RPMI8226 (cell line): ENCODE measurements at places on chromosomes 1 and 21.

GRCh38 chr1:171345536-171345935 lies 31.6 kb downstream of the FMO4 start:
- no peak for DNase-seq

GRCh38 chr1:206696812-206697585 lies 12.3 kb downstream of the MAPKAPK2 start:
- DNase-seq: peak; percentile 47

DNA sequence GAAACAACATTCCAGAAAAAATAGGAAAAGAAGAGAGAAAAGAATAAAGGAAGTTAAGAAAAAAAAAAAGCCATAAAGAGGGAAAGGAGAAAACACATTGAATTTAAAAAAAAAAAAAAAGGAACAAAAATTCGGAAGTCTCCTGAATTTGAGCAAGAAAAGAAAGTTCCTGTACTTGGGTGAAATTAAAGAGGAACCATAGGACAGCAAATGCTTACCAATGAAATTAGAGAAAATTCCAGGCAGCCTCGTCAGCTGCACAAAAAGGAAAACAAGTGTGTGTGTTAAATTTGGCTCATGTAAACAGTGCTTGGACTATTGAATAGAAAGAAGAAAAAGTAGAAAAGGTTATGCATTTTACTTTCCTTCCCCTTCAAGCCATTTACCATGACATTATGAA lies 4.9 kb downstream of the IL12RB2 start:
- DNase-seq: no peak

GRCh38 chr1:208634346-208635140 lies 390.4 kb upstream of the PLXNA2 start:
- DNase-seq: no peak

DNA sequence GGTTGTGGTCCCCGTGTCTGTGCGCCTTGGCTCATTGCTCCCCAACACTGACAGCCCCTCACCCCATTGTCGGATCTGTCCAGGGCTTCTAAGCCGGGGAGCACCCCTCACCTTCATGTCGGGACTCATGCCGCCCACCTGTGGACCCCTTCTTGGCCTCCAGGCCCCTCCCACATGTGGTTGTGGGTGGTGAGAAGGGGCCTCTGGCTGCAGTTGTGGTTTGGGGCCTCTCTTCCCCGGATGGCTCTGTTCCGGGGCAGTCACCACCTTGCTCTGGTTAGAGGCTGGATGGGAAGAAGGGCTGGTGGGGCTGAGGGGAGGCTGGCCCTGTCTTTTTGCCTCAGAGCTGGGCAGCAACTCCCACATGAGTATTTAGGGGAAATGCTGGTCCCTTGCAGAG lies 158.6 kb upstream of the C1orf174 start:
- DNase-seq: no peak

DNA sequence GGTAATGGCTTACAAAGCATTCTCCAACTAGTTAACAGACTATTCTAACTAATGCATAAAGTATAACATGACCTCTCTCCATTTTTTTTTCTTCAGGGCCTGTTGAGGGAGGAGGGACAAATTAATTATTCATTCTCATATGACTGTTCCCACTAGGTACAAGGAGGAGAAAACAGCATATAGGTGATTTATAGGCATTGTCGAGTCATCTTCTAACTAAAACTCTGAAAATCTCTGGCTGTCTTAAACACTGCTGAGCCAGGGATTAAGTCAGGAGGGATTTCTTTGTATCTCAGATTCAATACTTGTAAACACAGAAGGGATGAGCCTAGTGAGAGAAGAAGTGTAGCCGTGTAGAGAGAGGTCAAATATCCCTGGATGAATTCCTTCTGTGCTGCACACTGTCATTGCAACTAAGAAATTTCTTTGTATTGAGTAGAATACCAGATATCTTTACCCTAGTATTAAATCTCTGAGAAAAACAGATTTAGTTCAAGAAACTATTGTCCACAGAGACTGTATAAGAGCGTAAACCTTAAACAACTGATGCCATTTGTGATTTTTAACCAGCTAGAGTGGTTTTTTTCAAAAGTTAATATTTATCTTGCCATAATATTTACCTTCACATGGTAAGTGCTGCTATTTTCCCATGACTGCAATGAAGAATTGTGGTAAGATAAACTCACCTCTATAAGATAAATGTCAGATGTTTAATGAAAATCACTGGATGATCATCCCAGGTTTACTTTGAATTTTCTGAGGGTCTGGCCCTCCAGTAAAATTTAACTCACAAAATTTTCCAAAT lies 465.3 kb downstream of the RWDD3 start:
- no peak for DNase-seq

DNA sequence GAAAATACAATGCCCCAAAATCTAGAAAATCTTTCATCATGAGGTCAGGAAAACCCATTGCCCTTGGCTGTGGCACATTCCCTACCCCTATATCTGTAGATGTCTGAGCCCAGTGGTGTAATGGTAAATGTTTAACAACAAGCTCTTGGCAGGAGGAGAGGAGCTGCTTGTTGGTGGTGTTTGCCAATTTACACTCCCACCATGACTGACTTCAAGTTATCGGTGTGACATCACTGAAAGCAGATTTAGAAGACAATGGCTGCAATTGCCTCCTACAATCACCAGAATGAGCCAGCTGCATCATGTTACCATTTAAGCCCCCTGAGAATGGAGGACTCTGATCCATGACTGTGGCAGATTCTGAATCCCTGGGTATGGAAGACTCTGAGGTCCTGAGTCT lies 70.9 kb downstream of the SDC3 start:
- DNase-seq: no peak

DNA sequence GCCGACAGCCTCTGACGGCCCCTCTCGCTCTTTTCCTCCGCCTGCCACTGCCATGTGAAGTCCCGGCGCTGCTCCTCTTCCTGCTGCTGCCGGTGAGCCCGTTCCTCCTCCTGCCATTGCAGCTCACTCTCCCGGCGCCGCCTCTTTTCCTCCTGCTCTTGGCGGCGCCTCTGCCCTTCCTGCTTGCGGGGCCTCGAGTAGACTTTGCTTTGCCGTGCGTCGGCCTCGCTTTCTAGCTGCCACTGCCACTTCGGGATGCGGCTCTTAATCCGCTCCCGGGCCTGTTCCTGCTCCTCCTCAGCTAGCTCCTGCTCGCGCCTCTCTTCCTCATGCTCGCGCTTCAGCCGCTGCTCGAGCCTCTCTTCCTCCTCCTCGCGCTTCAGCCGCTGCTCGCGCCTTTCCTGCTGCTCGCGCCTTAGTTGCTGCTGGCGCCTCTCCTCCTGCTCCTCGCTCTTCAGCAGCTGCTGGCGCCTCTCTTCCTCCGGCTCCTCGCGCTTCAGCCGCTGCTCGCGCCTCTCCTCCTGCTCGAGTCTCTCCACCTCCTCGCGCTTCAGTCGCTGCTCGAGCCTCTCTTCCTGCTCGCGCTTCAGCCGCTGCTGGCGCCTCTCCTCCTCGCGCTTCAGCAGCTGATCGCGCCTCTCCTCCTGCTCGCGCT lies 4.3 kb downstream of the TCHH start:
- DNase-seq: peak; percentile 68

- no peak for DNase-seq
Measured at GRCh38 chr1:1969505-1969900, 34.1 kb downstream of the CFAP74 start.

- DNase-seq: no peak
Measured at GRCh38 chr1:183147735-183148134, 38.3 kb upstream of the LAMC2 start.

- DNase-seq: no peak
Measured at GRCh38 chr21:27813750-27814149, 846.9 kb upstream of the ADAMTS5 start.

DNA sequence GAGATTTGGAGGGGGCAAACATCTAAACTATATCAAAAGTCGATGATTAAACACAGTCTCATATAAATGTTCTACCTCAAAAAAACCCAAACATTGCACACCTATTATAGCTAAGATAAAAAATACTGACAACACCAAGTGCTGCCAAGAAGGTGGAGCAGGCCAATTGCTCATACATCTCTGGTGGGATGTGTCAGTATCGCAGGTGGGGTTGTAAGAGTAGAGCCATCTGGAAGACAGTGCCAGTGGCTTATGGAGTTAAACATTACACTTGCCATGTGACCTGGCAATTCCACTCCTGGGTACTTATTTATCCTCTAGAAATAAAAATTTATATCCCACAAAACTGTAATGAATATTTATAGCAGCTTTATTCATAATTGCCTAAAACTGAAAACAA lies 213.4 kb downstream of the DISC1 start:
- DNase-seq: no peak

- DNase-seq: no peak
Measured at GRCh38 chr1:12441414-12442105, 176.4 kb downstream of the DHRS3 start.

DNA sequence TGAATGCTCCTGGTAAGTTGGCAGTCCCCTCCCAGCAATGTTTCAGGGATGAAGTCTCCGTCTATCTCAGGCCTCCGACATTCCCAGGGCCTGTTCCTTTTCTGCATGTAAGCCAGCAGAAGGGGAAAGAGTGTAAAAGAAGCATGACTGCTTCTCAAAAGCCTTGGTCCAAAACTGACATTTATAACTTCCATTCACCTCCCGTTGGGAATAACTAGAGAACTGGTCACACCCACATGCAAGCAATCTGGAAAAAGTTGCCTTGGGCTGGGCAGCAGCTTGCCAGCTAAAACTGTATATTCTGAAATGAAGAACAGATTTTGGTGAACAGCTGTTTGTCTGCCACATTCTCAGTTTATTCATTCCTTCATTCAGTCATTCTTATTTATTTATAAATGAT lies 24.2 kb upstream of the NPL start:
- no peak for DNase-seq

- no peak for DNase-seq
Measured at GRCh38 chr1:245256528-245256927, 101.7 kb downstream of the KIF26B start.

DNA sequence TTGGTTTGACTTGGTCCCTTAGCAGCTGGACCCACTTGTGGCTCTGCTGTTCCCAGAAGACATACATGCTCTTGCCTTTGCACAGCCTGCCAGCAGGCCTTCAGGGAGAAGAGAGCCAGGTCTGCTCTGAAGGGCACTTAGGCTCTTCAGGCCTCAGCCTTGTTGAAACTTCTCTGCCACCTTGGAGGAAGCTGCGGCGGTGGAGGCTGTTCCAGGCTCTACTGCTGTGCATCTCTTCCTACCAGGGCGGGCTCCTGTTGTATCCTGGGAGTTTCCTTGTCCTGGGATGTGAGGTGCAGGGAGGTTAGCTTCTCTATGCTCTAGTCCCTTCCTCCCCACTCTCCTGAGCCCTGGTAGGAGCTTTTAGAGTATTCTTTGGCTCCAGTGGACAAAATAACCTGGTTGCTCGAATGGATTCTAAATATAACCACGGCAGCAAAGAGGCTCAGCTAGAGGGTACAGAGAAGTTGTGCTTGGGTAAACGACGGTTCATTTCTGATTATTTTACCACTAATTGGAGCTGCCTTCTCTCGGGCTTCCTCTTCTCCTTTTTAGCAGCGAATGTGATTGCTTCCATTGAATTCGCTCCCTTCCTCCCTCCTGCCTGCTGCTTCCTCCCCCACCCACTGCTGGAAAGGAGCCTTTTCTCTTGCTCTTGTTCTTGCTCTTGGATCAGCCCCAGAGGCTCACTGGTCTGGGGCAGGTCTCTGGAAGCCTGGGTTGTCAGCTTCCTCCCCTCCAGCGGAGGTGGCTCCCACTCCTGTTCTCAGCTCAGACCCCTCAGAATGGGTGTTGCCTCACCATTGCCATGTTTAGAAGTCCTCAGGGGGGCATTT lies 126.6 kb upstream of the CACNA1E start:
- no peak for DNase-seq

GRCh38 chr1:219304227-219305226 lies 130.8 kb downstream of the LYPLAL1 start:
- DNase-seq: no peak

- no peak for DNase-seq
Measured at GRCh38 chr1:208105756-208106155, 138.4 kb downstream of the PLXNA2 start.

GRCh38 chr1:31762726-31763670 lies 1.1 kb downstream of the ADGRB2 start:
- DNase-seq: peak; percentile 93

- DNase-seq: no peak
Measured at GRCh38 chr1:112247961-112248360, 148.1 kb upstream of the CTTNBP2NL start.

- DNase-seq: no peak
Measured at GRCh38 chr21:44994695-44995342, 55.0 kb downstream of the SLX9 start.

DNA sequence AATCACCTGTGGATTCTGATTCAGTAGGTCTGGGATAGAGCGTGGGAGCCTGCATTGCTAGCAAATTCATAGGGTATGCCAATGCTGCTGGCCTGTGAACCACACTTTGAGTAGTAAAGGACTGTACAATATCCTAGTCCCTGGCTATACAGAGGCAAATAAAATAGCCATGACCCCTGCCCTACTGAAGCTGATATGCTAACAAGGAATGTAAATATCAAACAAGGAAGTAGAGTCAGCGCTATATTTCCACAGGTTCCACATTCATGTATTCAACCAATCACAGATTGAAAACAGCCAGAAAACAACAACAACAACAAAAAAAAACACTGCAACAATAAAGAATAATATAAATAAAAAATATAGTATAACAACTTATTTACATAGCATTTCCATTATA lies 77.8 kb downstream of the TM2D1 start:
- no peak for DNase-seq

- DNase-seq: no peak
Measured at GRCh38 chr21:16085421-16085820, 355.6 kb downstream of the USP25 start.

DNA sequence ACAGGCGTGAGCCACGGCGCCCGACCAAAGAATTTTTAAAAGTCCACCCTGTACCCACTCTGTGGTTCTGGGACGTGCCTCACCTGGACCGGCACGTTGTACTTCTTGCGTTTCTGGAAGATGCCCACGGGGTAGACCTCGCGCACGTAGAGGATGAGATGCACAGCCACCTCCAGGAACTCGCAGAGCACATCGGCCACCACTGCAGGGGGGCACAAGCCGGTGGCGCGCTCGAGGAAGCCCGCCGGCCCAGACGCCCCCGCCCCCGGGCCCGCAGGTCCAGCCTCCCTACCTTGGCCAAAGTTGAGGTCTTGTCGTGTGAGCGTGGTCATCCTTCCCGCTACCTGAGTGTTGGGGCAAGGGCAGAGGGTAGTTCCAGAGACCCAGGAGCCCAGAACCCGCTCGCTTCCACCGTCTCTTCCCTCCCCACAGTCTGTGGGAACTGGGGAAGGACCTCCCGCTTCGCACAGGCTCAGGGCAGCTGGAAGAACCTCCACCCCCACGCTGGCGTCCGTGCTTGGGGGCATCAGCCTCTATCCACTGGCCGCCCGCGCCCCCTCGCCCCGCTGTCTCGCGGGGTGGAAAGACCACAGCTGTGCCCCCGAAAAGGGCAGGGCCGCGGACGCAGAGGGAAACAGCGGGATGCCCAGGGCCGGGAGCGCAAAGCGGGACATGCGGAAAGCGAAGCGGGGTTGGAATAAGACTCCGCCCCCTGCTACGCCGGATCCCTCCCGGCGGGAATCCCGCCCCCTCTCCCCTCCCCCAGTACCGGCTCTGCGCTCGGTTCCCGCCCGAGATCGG lies 478 bp downstream of the MAD2L2 start:
- DNase-seq: no peak

DNA sequence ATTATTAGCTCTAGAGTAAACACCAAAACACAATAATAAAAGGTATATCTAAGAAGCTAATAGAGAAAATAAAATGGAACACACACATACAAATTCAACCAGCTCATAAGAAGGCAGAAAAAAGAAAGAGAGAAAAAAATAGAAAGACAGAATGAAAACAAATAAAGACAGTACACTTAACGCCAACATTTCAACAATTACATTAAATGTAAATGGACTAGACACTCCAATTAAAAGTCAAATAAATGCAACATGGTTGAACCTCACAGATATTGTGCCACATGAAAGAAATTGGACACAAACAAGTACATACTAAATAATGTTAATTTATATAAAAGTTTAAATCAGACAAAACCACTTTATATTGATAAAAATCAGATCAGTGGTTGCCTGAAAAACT lies 56.0 kb downstream of the SLC44A5 start:
- DNase-seq: no peak
